ENCODE measurements at places on chromosomes 11 and 22.

- DNase-seq = no peak
These were observed 48.7 kb upstream of the TH start for GRCh38 chr11:2220173-2220771.

GRCh38 chr11:2899080-2899783 is 13.7 kb upstream of the CDKN1C start:
- DNase-seq = no peak

DNA sequence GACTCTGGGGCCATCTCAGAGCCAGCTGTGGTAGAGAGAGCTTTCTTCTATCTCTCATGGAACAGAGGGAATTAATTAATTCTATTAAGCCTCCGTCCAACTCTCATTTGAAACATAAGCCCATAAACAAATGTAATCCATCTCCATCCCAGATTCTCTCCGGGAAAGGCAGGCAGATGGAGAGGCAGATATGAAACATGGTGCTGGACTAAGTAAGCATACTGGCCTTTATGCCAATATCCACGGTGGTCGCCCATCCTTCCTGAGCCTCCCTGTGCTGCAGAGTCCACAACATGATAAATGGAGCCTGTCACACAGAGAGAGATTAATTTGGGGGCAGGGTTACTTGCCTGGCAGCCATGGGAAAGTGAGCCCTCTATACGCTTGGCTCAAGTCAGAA is 44.8 kb downstream of the PRR5L start:
- DNase-seq = no peak

DNA sequence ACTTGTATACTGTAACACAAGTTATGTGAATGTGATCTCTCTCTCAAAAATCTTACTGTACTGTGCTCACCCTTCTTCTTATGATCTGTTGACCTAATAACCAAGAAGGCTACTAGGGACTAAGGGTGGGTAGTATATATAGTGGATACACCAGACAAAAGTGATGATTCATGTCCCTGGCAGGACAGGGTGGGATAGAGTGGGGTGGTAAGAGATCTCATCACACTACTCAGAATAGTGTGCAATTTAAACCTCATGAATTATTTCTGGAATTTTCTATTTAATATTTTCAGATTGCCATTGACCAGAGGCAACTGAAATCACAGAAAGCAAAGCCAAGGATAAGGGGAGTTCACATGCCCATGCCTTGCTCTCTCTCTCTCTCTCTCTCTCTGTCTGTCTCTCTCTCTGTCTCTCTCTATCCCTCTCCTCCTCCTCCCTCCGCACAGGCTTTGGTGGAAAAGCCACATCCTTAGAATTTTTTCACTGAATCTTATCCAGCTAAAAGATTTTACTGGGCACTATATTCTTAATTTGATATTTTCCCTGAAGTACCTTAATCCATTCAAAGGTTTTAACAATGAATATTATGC is 12.0 kb upstream of the STK33 start:
- DNase-seq = no peak

DNA sequence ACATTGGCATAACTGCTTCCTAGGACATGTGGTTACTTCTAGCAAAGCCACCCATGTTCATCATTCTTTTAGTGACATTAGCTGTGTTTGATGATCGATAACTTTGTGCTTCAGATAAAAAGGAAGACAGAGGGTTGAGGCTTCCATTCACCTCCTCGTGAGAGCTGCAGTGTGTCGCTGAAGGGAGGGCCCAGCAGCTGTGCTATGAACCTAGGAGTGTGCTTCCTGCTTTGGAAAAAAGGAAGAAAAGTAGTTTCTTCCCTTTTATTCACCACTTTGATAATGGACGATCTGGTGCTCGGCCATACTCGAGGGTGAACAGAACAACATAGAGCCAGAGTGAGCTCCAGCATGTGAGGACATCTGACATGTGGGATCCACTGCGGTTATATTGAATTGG is 6.1 kb upstream of the RFPL2 start:
- DNase-seq = no peak

DNA sequence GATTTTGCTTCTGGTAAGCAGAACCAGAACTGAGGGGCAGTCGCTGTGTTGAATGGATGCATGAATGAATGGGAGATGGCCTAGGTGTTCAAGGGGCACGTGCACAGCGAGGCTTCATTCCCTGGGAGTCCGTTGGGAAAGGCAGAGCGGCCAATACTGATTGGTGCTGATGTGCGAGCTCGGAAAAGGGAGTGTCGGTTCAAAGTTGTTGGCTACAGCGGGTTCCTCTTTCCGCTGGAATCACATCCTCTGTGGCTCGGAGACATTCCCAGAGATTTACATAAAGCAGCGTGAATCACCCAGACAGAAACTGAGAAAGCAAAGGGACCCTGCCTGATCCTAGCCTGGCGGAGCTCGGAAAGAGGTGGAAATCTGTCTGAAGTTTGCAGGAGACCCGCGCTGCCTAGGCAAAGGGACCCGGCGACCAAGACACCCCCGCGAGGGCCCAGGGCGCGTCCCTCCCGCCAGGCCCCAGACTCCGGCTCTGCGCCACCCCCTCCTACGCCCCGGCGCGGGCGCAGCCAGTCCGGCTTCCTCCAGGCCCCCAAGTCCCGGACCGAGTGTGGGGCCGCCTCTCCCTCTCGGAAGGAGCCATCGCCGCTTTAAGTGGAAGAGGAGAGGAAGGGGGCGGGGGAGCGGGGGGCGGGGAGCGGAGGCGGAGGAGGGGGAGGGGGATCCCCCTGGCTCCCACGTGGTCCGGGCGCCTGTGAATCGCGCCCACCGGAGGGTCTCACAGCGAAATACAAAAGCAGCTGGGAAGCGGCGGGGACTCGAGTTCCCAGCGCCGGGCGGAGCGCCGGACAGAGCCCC is at the start of gene FJX1:
Gene FJX1, plus strand, starts transcription at position 774 of the 810 bp plus-strand sequence. CDS start 177 bp downstream, outside the sequence.
- DNase-seq = no peak
